ENCODE measurements at places on chromosomes 2 and 18. TPM values are rescaled to one million over a fixed set of nuclear protein-coding genes. Genes with fewer than 3 reads are reported as not detected.

GRCh38 chr2:217362286-217362685 lies 502.4 kb upstream of the TNP1 start:
- no peak for DNase-seq

DNA sequence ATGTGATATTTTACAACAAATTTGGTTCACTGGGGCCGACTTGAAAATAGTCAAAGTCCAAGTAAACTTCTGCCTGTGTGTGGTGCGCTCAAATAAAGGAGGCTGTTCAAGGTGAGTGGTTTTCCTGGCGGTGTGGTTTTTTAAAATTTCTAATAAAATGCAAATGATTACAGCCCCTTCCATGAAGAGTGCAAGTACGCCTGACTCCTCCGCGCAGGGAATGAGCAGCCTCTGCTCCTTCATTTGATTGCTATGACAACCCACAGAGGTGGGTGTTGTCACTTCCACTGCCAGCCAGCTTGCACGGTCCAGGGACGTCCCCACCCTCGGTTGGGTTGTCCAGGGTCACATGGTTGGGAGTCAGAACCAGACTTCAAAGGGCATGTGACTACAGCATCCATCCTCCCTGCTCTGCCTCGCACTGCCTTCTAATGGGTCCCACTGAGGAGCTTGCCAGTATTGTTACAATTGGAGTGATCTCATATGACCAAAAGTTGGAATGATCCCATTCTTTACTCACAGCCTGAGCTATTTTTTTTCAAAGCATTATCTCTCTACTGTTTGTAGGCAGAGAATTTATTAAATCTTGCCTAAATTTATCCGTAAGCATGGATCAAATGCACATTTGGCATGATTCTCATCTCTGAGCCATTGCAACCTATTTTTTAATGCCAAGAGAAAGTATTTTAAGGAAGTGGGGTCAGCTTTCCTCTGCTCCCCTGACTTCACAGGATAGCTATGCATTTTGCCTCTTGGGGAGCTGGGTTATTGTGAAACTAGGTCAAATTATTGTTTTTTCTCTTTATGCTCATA lies 121.3 kb downstream of the AGAP1 start:
- DNase-seq: no peak

DNA sequence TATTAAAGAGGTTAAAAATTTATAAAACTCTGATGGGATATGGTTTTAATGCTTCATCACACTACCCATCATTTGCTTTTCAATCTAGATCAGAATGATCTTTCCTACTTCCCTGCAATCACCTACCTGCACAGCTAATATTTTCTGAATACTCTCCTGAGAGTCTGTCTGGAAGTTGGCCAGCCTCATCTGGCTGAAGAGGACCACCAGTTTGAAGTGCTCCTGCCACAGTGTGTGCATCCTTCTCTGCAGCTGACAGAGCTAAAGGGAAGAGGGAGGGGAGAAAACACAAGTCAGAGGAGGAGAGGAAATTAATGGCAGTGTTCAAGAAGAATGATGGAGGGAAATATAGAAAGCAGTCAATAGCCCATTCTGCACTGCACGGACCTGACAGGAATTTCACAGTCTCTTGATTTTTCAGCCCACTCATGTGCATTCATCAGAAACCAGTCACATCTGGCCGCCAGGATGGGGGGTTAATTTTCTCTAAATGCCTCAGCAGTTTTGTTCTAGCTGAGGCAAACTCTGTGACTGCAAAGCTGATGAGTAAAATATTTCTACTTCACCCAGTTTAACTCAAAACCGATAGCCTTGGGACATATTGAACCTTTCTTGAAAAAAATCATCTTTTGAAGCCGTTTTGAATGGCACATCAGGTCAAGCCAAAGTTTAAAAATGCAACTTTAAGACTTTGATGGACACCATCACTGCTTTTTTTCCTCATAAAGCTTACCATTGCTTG lies 201.8 kb upstream of the KLHL14 start:
- DNase-seq: no peak

GRCh38 chr2:138609446-138609845 lies 107.9 kb downstream of the SPOPL start:
- no peak for DNase-seq

Gene SDC1
- polyA plus RNA-seq: 890 TPM

Gene TUBA3E
- not detected for polyA plus RNA-seq

Gene VSNL1
- polyA plus RNA-seq: 3.7 TPM

Gene LYG1
- 0.64 TPM for polyA plus RNA-seq
